ENCODE measurements at places on chromosomes 2 and 18.

- peak; percentile 30 for DNase-seq
Observed at GRCh38 chr18:32019251-32019948, 775 bp downstream of the RNF125 start.

DNA sequence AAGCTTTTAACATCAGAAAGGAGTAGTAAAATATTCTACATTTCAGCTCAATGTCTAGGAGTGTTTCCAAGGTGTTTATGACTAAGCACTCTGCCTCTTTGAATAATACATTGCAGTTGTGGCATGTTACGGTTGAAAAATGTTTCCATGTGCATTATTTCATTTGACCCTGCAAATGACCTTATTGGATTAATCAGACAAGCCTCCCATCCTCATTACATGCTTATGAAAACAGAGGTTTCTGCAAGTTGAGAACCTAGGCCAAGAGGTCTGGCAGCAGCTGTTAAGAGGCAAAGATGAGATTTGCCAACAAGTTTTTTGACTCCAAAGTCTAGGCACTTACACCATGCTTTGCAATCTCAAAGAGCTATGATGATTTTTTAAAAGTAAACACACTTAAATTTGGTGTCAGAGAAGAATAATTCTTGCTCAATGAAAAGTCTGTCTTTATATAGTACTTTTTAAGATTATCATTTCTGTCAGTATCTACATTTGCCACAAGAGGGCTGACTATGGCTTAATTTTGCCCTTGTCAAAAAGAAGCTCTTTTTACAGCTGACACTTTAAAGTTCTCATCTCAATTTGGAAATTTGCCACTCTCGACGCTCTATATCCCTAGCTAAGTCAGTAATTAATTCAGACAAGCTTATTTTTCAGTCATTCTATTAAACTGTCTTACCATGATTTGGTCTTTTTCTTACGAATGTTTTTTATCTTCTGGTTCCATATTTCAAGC, 260.6 kb downstream of the PAX3 start:
- DNase-seq, result peak; percentile 55

- no peak for DNase-seq
Observed at GRCh38 chr18:22348521-22349316, 69.0 kb downstream of the CTAGE1 start.

DNA sequence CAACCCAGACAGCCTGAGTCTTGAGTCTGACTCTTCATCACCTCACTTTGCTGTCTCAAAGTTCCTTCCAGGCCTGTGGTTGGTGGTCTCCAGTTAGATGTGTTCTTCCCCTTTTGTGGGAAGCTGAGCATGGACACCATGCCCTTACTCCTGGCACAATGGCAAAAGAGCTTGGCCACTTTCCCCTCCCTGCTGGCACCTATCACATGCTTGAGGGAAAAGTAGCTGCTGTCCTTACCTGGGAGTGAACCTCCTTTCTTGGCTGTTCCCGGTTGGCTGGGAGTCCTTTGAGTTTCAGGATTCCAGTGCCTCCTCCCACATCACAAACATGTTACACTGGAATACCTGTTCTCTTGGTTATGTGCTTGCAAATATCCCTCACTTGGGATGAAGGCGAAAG, 97.8 kb downstream of the GATA6 start:
- no peak for DNase-seq

- DNase-seq, result no peak
Observed at GRCh38 chr2:18186816-18187613, 308.5 kb downstream of the KCNS3 start.

DNA sequence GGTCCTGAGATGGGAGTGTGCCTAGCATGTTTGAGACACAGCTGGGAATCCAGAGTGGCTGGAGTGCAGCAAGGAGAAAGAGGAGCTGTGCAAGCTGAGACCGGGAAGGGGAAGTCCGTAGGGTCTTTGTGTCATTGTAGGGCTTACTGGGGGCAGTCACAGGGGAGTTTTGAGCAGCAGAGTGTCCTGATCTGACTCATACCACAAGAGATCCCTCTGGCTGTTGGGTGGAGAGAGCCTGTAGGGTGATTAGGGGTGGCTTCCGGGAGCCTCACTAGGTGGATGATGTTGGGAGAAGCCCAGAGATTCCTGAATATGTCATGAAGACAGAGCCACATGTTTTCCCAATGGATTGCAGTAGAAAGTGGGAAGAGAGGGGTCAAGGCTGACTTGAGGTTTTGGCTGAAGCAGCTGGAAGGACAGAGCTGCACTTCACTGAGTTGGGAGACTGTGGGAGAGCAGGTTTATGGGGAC, 30.9 kb downstream of the FHOD3 start:
- DNase-seq, result no peak

GRCh38 chr2:205706769-205707381, 24.6 kb downstream of the NRP2 start:
- peak; percentile 23 for DNase-seq

DNA sequence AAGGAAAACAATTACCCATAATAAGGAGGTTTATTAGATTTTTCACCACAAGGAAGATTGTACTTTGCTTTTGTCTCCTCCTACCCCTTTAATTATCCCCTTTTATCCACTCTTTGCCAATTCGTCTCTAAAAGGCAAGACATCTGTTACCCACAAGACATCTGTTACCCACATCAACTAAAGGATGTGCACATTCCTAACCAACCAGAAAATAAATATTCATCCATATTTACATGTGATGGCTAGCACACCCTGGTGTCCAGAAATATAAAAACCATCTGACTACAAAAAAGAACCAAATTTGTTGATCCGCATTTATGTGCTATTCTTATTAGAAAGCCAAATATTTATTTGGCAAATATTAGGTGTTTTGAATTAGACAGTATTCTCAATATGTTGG, 35.7 kb downstream of the ACVR1C start:
- peak; percentile 94 for DNase-seq

- DNase-seq, result peak; percentile 33
Observed at GRCh38 chr2:187580462-187581124, 26.4 kb upstream of the TFPI start.

GRCh38 chr2:79512442-79513401, at the start of gene CTNNA2:
Gene CTNNA2 (plus strand): TSS chr2:79513051.
- peak; percentile 82 for DNase-seq

DNA sequence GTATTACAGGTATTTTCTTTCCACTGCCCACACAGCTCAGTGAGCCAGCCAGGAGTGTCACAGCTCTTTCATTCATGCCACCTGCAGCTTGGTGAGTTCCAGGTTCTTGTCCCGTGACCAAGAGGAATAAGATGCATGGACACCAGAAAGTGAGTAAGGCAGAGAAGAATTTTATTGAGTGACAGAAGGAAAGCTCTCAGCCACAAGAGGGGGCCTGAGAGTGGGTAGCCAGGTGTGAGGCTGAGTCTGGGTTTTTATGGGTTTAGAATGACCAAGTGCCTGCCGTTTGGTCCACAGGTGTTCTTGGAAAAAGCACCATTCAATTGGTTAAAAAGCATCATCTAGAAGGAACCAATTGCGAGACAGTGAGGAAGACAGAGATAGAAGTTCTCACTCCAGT, 1097.1 kb upstream of the SLC39A10 start:
- no peak for DNase-seq

- peak; percentile 98 for DNase-seq
Observed at GRCh38 chr2:70685771-70686171, 82.2 kb downstream of the ADD2 start.

DNA sequence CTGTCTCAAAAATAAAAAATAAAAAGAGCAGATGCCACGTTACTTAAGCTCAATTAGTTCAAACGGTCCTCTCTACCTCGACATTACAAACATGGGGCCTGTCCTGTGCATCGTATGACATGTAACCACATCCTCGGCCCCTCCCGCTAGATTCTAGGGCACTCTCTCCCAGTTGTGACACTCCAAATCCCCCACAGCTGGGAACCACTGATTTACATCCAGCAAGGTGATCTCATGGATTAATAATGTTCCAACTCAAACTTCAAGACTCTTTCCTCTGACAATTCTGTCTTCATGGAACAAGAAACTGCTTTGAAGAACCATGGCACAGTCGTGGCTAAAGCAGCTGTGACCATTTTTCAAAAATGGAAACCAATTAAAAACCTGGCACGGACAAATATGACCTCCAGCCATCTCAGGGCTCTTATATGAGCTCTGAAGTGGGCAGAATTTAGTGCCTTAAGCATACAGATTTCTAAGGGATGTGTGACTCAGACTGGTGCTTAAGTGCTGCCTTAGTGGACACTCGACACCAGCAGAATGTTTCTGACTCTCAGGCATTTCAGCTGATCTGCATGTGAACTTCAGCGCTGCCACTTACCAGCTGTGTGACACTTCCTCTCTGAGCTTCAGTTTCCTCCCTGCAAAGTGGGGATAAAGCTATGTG, 31.7 kb upstream of the ASAP2 start:
- DNase-seq, result peak; percentile 92

DNA sequence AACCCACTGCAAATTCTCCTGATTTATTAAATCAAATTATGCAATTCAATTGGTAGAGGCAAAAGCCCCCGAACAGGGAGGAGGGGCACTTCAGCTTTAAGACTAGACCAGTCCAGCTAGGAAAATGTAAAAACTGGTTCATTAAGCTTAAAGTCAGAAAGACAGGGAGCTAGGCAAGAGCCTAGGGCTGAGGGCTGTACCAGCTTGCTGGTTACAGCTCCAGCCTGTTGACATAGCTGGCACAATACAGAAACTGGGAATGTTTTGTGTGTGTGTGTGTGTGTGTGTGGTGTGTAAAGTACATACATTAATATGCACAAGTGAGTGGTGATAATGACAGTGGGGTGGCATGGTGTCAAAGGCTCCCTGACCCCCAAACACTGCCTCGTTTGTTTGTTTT, 307.0 kb upstream of the CELF4 start:
- no peak for DNase-seq

DNA sequence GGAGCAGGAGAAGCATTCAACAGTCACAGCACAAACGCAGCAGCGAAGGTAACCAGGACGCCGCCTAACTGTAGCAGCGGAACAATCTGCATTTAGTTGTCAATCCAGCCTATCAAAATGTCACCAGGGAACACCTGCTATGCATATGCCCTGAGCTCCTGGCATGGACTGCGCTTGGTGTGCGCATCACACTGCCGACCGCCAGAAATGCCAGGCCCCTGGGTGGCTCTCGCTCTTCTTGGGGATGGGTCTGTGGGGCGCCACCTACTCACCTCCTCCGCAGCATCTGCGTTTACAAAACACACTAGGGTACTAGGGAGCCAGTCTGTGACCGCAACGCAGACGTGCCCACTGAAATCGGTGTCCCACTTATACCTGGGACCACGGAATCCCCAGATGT, 31.7 kb downstream of the ZNF516 start:
- DNase-seq, result no peak

DNA sequence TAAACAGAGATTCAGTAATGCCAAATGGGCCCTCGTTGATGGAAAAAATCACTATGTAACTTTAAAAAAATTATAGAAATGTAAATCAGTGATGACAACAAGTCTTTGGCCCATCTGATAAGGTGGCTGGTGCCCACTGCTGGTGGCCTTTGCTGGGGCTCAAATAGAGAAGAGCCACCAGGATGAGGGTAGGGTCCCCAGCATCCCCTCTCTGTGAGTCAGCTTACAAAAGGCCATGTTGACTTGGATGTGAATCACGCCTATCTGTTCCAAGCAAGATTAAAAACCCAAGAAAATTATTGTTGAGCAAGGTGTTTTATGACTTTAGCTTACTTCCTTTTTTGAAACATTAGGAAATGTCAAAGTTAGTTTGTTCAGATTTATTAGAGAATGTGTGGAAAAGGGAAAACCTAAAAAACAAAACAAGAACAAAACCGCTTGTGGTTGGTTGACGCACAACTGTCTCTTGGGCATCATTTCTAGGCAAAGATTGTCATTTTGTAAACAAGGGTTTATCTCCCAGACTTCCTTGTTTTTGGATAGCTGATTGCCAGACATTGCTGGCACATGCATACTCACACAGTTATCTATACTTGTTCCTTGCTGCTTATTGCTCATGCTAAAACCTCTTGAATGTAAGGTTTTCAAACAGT, 53.7 kb upstream of the ZNF396 start:
- DNase-seq, result no peak
